ENCODE measurements at places on chromosomes 12 and 14.

GRCh38 chr14:20143911-20144310 is 5.3 kb downstream of the OR4N5 start:
- DNase-seq = no peak

DNA sequence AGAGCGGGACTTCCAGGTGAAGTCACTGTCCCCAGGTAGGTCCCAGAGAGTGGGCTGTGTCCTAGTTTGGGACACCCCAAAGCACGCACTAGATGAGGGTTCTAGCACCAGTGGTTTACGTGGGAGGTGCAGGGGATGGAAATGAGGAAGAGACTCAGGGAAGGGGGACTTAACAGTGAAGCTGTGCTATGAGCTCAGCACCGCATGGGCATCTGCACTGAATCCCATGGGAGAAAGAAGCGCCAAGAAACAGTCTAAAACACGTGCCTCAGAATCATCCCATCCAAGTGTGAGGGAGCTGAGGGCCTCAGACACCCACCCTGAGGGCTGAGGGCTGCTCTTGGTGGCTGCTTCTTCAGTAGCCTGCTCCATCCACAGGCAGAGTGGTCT is 71.5 kb upstream of the ZFP36L1 start:
- no peak for DNase-seq

- no peak for DNase-seq
Observed at GRCh38 chr12:54036620-54037359, 3.9 kb downstream of the HOXC5 start.

GRCh38 chr14:104821229-104821945 is 20.5 kb downstream of the ZBTB42 start:
- no peak for DNase-seq

DNA sequence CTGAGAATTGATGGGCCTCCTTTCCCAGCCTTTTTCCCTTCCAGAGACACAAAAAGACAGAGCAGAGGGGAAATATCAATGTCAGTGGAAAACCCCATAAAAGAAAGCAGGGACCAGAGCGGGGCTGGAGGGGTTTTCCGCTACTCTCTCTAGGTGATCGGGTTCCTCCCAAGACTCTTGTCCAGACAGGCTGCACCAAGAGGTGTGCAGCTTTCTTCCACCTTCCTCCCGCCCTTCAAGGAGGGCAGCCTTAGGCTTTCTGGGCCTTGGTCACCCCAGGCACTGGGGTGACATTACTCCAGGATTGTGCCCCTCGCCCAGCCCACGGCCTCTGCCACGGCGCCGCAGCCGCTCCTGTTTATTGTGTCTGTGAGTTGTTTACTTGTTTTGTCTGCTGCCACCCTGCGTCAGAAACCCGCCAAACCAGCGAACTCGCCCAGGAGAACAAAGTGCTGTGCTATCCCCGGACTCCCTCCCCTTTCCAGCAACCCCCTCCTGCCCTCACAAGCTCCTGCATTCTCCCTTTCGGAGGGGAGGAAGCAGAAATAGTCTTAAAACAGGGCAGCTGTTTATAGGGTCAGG is 6.7 kb upstream of the HOXC6 start:
- DNase-seq = no peak

GRCh38 chr12:32061033-32061432 is 45.6 kb upstream of the BICD1 start:
- no peak for DNase-seq

- no peak for DNase-seq
Observed at GRCh38 chr12:101051901-101052550, 158.0 kb downstream of the SLC5A8 start.

GRCh38 chr12:6684609-6685008 is 4.6 kb downstream of the ZNF384 start:
- no peak for DNase-seq

- DNase-seq = no peak
Observed at GRCh38 chr14:104977008-104977680, 1.0 kb downstream of the AHNAK2 start.

DNA sequence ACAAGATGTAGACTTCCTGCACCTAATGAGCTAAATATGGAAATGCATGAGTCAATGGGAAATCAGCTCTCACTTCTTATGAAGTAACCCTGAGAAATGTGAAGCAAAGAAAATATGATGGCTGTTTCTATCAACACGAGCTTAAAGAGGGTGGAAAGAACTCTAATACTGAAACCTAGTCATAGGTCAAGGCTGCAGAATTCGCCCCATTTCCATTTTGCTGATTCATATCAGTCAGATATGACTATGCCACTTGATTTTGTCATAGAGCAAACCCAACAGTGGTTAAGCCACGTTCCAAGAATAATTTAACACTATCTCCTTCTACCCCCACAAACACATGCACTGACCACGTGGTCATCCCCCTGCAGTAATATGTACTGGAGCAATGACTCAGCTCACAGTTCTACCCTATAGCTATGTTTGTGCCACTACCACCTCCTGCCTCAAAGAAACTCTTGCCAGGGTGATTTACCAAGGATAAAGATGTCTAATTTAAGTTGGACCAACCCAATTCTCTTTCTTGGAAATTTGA is 157.5 kb downstream of the TMTC3 start:
- DNase-seq = no peak

GRCh38 chr12:122072031-122072970 is 6.3 kb upstream of the MLXIP start:
- DNase-seq = no peak

- no peak for DNase-seq
Observed at GRCh38 chr12:26789731-26790644, 43.0 kb downstream of the ITPR2 start.

GRCh38 chr14:60845523-60845922 is 111.0 kb downstream of the MNAT1 start:
- no peak for DNase-seq

DNA sequence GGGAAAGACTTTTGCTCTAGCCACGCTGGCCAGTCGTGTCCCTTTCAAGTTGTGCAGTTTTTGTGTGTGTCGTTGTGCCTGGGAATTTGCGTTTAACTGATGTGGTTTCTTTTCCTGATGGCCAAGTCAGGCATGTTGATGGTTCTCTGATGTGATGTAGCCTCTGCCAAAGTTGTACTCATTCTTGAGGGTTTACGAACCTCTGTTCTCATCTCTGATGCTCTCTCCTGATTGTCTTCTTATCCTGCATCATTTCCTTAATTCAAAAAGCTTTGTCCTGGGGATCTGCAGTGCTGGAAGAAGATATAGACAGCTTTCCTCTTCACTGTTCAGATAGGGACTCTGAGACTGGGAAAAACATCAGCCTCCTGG is 25.4 kb downstream of the CD9 start:
- no peak for DNase-seq

GRCh38 chr12:694734-695503 is 31.7 kb upstream of the NINJ2 start:
- DNase-seq = no peak

DNA sequence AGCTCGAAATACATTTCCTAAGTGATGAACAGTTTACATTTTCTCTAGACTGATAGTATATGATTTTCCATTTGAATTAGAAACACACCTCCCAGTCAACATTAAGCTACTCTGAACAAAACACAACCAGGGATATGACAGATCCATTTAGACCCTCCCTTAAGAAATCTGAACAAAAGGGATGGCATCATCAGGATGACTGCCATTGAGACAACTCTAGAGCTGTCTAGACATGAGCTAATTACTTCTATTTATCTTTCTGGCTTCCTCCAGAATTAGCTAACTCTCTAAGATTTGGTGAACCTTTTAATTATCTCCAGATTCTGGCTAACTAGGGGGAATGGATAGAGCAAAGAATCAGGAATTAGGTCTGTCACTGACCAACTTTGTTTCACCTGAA is 92.9 kb upstream of the IGF1 start:
- DNase-seq = no peak

DNA sequence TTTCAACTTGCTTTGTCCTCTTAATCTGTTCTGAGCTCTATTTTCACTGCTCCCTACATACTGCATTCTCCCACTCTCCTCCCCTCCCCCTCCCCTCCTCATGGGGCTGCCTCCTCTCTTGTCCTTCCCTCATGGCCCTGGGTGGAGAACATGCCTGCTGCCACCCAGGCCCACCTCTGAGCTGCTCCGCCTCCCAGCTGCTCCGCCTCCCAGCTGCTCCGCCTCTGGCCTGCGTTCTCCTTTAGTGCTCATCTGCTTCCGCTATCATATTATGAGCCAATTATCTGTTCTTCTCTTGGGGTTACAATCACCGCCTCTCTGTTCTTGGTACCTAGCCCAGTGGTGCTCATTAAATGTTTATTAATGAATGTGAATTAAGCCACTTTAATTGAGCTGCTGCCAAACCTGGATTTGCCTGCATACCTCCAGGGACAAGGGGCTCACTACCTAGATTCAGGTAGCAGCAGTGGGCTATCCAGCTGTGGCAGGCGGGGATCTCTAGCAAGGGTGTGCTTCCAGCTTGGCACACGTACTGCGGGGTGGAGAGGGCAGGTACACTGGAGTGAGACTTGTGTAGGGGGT is 32.0 kb upstream of the FAM181A start:
- no peak for DNase-seq

GRCh38 chr12:70487440-70487839 is 121.3 kb downstream of the KCNMB4 start:
- DNase-seq = no peak

GRCh38 chr12:33587354-33587753 is 147.7 kb upstream of the SYT10 start:
- DNase-seq = no peak

GRCh38 chr14:97946240-97946639 is 1149.1 kb downstream of the VRK1 start:
- no peak for DNase-seq

DNA sequence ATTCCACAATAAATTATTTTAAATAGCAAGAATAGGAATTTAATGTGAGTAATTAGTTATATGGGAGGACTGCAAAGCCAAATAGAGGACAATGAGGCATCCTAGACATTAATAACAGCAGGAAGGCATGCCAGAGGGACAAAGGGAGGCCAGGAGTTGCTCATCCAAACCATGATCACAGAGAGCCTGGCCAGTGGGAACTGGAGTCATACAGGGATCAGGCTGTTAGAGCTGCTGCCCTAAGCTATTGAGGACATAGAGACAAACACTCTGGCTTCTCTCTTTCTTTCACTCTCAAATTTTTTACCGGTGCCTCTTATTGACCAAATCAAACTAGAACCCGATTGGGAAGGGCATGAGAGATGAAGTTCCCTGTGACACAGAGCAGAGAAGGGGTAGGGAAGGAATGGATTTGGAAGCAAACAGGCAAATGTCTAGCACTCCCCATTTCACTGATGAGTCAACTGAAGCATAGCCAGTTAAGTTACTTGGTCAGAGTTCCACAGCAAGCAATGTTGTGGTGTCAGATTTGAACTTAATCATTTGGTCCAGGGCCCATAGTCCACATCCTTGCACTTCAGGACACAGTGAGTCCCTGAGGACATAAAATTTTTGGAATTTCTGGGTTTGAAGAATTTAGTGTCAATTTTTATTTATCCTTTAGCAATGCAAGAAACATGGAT is 17.9 kb upstream of the CFAP54 start:
- DNase-seq = no peak

- no peak for DNase-seq
Observed at GRCh38 chr14:96508900-96509299, 6.7 kb downstream of the PAPOLA start.

DNA sequence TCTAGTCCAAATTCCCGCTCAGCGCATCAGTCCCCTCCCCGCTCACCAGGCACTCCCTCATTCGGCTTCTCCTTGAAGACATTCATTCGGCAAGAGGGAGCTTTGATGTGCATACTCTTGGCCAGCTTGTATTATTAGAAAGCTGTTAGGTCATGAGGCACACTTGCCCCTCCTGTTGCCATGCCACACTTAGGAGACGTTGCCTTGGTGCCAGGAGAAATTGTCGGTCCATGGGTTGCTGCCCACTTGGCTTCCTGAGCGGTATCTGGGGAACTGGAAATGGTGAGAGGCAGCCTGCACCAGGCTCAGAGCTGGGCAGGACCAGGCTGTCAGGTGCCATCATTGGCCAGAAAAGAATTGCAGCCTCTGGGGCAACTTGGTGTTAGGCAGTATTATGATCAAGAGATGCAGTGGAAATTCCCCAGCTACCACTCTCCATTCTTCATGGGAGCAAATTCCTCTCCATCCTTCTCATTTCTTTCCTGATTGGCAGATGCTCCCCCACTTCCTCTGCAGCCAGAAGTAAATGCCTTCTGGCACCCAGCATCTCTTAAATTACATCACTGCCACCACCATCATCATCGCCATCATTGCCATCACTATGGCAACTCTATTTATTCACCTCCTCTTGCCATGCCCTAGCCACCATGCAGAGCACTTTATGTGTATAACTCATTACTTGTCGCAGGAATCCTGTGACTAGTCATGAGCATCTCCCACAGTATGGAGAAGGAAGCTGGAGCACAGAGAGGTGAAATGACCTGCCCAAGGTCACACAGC is 12.4 kb downstream of the CABP1 start:
- DNase-seq = no peak
